Right cardiac atrium (tissue), 5 donors: ENCODE measurements at places on chromosomes 7 and 10.

- DNase-seq: no peak
Measured at GRCh38 chr7:68269405-68269804, 1272.8 kb downstream of the TYW1 start.

- no peak for DNase-seq
Measured at GRCh38 chr7:107172276-107173032, 3.7 kb downstream of the HBP1 start.

- DNase-seq: no peak
Measured at GRCh38 chr10:3494131-3494837, 290.7 kb downstream of the KLF6 start.

GRCh38 chr7:29269935-29270334, 75.4 kb downstream of the CHN2 start:
- no peak for DNase-seq

GRCh38 chr7:4606797-4607196, 75.3 kb upstream of the FOXK1 start:
- DNase-seq: no peak

DNA sequence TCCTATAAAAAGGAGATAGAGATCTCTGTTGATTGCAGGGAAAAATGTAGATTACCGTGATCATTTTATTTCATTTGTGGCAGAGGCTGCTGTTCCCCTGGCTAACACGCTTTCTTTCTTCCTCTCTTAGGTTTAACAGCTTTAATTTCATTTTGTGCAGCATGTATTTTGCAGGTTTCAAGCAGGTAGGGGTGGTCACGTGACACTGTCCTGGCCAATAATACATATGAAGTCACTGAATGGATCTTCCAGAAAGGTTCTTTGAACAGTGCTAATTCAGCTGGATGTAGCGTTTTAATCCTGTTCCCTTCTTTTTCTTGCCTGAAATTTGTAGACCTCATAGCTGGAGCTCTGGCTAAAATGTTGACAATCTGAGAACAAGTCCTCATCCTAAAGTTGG, 3.6 kb upstream of the EPHB6 start:
- DNase-seq: no peak

- DNase-seq: no peak
Measured at GRCh38 chr10:99711129-99711719, 20.7 kb downstream of the COX15 start.

DNA sequence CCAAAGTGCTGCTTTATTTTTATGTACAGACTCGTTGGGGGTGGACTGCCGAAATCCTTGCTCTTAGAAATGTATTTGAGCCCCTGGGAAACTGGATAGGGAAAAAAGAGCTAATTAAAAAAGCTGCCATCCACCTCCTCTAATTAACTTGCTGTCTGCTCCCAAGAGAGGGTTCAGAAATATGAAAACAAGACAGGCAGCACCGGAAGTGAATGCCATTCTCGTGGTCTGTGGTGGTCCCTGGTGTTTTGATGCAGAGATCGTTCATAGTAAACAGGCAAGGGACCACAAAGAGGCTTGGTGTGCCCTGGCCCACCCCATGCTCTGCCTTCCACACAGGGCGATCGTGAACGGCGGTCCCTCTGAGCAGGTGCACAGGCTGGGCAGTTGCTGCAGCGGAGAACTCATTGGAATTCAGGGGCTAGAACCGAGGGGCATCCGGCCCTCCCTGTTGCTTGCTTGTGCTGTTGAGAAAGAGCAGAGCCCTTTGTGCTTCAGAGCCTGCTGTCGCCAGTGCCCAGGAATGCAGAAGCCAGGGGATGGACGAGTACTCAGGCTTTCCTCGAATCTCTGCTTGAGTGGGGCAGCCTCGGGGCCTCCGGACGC, 79.1 kb upstream of the BTBD16 start:
- no peak for DNase-seq

GRCh38 chr10:43372765-43373361, 1.4 kb downstream of the FXYD4 start:
- no peak for DNase-seq

GRCh38 chr10:122293961-122294380, 22.9 kb downstream of the BTBD16 start:
- no peak for DNase-seq
